Cerebellar nuclear complex (tissue), 1 donor: ENCODE measurements at places on chromosomes 7 and 10.

- no peak for DNase-seq
Observed at GRCh38 chr10:98568551-98568950, 121.8 kb upstream of the HPS1 start.

DNA sequence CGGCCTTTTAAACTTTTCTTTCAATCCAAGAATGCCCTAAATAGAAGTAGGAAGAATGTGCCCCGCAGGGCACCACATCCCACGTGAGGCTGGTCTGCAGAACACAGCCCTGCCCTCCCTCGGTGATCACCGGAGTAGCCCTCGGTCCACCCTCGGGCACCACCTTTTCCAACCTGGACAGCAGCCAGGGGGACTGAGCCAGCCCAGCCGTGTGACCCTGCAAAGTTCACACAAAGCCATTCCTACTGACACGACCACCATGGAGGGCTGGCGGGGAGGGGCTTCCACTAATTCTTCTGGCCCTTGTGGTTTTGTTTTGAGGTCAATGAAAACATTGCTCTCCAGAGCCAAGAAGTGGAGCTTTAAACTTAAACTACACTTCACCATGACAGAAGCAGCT is 132.2 kb downstream of the TCERG1L start:
- DNase-seq: no peak

DNA sequence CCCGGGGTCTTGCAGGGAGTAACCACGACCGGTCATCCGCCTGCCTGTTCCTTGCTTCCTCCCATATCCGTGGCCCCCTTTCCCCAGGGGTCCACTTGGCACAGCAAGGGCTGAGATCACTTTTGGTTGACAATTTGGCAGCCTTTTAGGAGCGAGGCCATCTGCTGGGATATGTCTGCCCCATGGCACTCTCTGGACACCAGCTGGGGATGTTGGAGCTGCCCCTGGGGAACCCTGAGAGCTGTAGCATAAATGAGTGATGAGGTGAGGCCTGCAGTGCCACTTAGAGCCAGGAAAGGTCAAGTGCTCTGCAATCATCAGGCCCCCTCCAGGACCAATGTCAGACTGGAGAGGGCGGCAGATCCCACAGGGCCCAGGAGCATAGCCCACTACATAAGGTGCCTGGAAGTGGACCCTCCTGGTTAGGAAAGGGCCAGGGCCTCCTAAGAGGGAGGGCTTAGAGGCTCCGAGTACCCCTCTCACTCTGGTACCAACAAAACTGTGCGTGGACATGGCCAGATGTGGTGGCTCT is 92.1 kb downstream of the HIP1 start:
- no peak for DNase-seq

DNA sequence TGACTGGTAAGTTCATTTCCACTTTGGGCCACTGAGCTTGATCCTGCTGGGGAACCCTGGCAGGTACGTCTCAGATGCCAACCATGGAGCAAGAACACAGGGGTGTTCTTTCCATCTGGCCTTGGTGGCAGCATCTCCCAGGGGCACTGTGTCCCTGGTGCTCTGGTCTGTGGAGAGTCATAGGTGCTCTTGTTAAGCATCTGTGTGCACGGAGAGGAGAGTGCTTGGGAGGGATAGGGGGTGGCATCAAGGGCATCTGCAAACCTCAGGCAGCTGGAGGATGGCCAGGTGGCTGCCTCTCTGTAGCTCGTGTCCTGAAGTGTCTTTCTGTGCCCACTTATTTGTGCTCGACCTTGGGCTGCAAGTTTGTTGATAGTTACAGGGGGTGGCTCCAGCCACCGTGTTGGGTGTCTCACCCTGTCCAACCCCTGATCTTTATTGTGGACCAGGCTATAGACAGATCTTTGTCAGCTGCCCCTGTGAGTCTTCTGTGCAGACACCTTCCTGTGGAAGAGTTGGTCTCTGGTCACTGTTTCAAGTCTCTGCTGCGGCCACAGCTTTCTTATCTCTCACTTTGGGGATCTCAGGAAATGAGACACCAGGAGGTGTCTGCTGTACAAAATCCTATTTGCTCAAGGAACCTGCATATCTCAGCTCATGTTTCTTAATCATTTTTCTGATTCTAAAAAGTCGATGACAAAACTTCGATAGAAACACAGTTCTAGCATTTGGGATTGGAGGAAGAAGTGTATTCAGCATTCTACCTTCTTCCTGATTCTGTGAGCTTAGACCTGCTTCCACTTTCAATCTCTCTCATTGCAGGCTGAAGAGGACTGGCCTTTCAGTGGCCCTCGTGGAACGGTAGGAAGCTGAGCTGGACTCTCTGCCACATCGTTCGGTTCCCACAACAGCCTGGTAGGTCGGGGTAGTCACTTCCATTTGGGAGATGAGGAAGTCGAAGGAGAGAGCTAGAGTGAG is 17.2 kb upstream of the GIMAP8 start:
- no peak for DNase-seq

DNA sequence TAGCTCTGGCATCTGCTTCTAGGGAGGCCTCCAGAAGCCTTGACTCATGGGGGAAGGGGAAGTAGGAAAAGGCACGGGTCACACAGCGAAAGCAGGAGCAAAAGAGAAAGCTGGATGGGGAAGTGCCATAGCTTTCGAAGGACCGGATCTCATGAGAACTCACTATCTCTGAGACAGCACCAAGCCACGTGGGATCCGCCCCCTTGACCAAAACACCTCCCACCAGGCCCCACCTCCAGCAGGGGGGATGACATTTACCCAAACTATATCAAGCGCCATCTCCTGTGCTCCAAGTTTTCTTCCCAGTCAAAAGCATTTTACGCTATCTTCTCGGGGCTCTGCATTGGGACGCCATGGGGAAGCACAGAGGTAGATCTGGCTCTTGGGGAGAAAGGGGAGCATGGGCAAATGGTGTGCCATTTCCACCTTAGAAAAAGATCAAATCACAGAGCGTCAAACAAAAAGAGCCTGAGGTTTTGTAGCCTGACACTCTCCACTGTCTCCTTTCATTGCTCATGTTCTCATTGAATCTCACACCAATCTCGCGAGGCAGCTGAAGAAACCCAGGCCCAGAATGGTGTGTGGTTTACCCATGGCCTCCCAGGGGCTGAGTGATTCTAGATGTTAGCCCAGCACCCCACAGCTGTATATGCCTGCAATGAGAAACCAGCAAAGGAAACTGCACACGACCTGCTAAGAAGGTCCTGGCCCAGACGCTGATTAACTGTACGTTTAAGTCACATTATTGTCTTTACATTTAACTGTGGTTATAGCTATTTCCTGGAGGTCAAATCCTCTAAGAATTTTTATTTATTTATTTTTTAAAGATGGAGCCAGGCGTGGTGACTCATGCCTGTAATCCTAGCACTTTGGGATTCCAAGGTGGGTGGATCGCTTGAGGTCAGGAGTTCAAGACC is 8.1 kb upstream of the OLAH start:
- no peak for DNase-seq
